ENCODE measurements at places on chromosomes 5 and 9.

- DNase-seq: no peak
Measured at GRCh38 chr9:37262410-37262809, 142.0 kb downstream of the ZCCHC7 start.

GRCh38 chr5:40736103-40736875 lies 19.5 kb downstream of the TTC33 start:
- DNase-seq: no peak

DNA sequence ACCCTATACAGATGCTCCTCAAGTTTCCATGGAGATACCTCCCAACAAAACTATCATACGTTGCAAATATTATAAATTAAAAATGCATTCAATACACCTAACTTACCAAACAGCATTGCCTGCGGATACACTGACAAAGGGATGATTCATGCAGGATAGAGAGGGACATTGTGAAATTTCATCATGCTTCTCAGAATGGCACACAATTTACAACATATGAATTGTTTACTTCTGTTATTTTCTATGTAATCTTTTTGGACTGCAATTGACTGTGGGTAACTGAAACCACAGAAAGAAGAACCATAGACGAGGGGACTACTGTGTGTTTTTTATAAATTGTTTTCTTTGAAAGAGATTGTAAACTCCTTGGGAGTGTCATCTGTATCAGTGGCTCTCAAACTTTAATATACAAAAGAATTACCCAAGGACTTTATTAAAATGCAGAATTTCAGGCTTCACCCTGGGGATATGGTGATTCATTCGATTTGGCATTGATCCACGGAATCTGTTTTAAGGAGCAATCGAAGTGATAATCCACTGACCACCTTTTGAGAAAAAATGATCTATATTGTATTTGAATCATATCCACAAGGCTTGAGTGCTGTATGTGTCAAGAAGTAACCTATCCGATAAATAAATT lies 146.4 kb downstream of the SGCD start:
- no peak for DNase-seq

- DNase-seq: no peak
Measured at GRCh38 chr5:83745816-83746215, 25.2 kb upstream of the HAPLN1 start.

DNA sequence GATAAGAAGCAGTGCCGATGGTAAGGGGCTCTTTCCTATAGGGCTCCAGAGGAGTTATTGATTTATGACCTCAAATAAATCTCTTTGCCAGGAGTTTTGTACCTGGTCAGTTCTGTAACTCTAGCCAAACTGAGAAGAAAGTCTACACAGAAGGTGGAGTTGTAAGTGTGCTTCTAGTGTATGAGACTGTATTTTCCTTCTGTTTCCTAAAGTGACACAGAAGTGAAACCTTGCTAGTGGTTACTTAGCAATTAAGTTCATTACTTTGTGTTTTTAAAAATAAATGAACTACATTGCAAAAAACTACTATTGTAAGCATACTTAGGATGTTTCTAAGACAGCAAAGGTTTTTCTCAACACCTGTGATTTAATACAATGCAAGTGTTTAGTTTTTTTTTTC lies 48.7 kb upstream of the ACTBL2 start:
- DNase-seq: no peak

DNA sequence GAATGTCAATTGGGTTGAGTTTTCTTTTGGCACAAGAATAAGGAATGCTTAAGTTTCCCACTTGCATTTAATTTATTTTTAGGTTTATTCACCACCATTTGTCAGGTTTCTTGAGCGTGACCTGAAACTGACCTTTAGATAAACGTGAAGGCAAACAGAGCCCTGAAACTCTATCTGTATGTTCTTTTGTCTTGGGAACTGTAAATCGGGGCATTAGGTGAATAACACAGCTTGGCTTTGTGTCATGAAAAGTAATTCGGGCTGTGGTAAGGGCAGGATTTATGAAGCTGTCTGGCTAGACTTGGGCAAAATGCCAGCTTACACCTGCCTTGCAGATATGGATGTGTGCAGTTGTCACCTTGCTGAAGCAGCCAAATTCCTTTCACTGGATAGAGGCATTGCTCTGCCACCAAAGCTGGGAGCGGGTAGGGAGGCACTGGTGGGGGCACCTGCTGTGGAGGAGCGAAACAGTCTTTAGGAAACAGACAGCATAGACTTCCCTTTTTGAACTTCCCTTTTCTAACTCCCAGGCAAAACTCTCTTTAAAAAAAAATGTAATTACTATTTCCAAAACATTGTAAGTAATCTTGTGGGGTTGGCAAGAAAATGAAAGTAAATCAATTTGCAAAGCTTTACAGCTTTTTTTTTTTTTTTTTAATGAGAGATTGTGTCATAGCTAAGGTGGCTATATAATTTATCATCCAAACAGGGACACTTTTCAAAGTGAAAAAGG lies 545.2 kb downstream of the CSNK1G3 start:
- DNase-seq: no peak

- DNase-seq: no peak
Measured at GRCh38 chr5:159414021-159414420, 83.7 kb upstream of the IL12B start.

DNA sequence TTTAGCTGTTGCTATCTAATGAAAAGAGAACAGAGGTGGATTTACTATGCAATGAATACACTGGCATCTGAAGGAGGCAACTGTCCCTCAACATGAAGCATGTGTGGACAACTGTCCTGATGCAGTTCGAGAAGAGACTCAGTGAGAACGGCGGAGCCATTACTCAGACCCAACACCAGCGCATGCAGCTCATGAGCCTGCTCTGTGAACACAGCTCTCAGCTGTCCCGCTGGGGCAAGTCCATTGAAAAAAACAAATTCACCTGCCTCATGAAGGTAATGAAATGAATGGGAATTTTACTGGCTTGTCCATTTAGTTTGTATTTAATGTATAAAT lies 78.8 kb downstream of the SPTLC1 start:
- no peak for DNase-seq

GRCh38 chr5:53481887-53482716 lies 1.7 kb downstream of the FST start:
- DNase-seq: peak; percentile 38

DNA sequence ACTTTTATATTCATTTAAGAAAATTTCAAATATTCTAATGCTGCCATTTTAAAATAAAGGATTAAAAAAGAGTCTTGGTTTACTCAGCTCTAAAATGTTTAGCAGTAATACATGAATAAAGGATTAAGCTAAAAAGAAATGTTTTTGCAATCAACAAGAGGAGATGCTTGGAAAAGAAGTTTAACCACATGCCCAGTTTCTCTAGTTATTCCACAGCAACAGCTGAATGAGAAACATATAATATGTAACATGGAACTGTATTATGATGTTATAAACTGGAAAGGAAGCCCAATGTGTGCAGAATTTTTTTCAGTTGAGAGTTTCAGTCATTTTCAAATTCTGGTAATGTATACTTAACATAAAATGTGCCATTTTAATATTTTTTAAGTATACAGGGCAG lies 76.5 kb upstream of the ALDH1A1 start:
- no peak for DNase-seq

DNA sequence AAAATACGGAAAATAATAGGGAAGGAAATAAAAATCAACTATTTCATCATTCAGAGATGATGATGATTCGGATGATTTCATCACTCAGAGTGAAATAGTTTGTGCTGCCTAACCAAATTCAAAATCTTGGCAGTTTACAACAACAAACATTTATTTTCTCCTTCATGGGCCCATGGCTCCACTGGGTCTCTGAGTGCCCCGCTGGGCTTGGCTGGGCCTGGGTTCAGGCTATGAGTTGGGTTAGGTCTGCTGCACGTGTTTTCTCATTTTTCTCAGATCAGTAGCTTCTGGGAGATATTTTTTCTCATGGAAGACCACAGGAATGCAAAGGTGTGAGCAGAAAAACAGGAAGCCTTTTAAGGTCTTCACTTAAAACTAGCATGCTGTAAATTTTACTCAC lies 24.0 kb upstream of the F2RL1 start:
- DNase-seq: no peak

DNA sequence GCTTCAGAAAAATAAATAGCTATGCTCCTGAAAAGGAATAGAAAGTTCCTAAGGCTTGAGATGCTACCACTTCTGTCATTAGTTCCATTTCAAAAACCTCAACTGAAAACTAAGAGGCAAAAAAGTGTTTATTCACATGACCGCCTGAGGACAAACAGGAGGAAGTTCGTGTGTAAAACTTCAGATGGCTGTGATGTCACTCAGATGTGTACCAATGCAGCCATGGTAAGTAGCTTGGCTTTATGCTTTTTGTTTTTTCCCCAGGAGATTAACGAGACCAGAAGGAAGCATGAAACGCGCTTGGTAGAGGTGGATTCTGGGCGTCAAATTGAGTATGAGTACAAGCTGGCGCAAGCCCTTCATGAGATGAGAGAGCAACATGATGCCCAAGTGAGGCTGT lies 33.0 kb downstream of the LMNB1 start:
- DNase-seq: no peak

Data from amniotic stem cell (primary cell).